ENCODE measurements at places on chromosomes 1 and 21.
A peak's percentile ranks its signal among the peaks of the same experiment; 100 is the strongest.

DNA sequence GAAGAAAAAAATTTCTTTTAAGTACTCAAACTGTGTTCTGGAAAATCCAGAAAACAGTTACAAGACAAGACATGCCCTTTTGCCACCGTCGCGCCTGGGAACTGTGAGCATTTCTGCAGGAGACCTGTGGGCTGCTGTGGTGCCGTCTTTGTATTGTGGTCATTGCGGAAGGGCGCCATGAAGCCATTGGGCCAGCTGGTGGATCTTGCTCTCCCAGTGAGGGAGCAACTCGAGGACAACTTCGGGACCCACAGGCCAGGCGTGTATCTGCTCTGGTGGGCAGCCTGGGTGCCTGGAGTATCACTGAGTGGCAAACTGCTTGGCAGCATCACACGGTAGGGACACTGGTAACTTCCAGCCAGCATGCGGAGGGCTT lies 3.8 kb upstream of the THEMIS2 start:
- no peak for DNase-seq

DNA sequence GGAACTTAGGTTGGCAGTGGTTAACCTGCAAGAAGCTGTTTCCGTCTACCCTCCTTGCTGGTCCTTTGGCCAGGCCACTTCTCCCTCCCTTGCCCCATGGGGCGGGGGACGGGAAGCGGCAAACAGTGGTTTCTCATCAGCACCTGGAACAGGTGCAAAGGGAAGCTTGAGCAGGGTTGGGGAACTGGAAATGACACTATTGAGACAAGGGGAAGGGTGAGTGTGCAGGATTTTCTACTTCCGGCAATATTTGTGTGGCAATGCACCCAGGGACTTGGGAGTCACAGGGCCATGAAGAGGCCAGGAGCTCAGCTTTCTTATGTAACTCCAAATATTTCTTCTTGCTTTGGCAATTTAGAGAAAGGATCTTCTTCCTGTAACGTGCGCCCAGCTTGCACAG lies 29.0 kb upstream of the SARS1 start:
- no peak for DNase-seq

DNA sequence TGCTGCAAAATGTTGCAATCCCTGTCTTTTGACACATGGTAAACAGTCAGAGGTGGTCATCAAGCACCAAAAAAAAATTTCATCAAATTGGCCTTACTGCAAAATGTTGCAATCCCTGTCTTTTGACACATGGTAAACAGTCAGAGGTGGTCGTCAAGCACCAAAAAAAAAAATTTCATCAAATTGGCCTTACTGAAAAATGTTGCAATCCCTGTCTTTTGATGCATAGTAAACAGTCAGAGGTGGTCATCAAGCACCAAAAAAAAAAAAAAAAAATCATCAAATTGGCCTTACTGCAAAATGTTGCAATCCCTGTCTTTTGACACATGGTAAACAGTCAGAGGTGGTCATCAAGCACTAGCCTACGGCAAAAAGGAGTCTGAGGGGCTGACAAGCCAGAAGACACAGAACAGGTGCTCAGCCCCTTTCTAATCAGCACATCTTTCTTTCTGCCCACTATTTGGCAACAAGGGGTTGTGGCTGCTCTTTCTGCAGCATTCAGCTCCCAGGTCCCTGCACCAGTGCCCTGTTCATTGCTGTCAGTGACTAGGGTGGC lies 223.8 kb downstream of the KCNH1 start:
- no peak for DNase-seq

- no peak for DNase-seq
These were observed at the start of gene CALML6 for GRCh38 chr1:1914971-1915692. Gene CALML6 (plus strand): TSS chr1:1915260. CDS start chr1:1915281, 21 bp downstream.

GRCh38 chr1:27618341-27619082 lies 14.6 kb upstream of the AHDC1 start:
- peak; percentile 27 for DNase-seq

DNA sequence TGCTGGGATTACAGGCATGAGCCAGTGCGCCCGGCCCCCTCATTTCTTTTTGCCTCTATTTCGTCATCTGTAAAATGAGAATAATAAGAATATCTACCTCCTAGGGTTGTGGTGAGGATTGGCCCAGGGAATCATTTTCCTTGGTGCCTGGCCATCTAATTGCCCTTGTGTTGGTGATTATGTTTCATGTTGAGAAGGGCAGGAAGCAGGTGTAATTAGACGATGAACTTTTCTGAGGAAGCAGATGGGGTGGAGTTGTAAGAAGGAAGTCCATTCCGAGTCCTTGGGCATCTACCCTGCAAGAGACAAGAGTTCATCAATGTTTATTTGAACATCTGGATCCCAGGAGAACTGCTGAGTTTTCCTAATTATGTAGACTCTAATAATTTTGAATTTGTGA lies 38.7 kb upstream of the NEK2 start:
- DNase-seq: no peak

GRCh38 chr21:37742532-37742931 lies 173.7 kb downstream of the KCNJ6 start:
- no peak for DNase-seq

- no peak for DNase-seq
These were observed 48.7 kb upstream of the CNTN2 start for GRCh38 chr1:204994086-204994862.

- no peak for DNase-seq
These were observed 550.1 kb upstream of the PKN2 start for GRCh38 chr1:88133991-88134390.

- no peak for DNase-seq
These were observed 90.9 kb downstream of the SLC30A10 start for GRCh38 chr1:219837274-219837993.

GRCh38 chr1:30894508-30894973 lies 14.0 kb downstream of the SDC3 start:
- no peak for DNase-seq

DNA sequence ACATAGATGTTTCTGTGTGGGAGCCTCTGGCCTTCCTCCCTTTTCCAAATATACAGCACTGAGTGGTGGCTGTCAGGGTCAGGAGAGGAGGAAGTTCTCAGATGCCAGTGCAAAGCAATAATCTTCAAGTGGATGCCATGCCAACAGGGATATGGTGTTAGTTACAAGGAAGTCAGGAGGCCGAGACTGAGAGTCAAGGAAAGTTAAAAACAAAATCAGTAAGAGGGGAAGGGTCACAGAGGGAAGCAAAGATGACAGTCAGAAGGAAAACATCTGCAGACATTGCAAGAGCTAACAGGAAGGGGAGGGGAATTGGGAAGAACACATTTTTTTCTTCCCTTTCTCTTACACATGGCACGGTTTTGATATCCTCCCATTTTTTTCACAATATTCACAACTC lies 691.4 kb downstream of the ADGRL2 start:
- no peak for DNase-seq

DNA sequence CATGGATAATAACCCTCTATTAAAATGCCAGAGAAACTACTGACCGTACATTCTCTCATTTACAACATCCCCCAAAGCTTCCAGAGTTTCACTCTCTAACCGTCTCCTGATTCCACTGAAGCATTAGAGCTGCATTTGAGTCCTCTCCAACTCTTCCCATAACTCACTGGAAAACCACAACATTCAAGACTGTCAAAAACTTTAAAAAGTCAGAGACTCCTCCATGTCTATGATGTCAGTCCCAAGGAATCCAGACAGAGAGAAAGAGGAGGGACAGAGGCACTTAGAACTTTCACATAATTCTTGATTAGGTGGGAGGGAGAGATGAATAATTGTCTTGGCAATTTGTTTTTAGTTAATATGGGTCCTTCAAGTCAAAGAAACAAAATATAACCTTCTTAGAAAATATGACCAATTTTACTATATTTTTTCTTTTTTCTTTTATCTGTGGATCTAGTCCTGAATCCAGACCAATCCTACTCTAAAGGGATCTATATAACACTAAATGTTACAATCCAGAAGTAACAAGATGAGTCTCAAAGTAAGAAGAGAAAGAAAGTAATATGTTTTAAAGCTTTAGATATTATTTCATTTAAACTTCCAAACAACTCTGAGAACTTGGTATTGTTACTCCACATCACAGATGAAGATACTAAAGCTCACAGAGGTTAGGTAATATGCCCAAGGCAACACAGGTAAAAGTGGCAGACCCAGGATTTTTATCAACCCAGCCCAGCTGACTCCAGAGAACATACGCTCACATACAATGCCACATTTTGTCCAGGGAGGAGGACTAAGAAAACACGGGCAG lies 23.8 kb downstream of the OTUD7B start:
- DNase-seq: no peak

- DNase-seq: no peak
These were observed 9.8 kb upstream of the SLC19A1 start for GRCh38 chr21:45551783-45552695.

DNA sequence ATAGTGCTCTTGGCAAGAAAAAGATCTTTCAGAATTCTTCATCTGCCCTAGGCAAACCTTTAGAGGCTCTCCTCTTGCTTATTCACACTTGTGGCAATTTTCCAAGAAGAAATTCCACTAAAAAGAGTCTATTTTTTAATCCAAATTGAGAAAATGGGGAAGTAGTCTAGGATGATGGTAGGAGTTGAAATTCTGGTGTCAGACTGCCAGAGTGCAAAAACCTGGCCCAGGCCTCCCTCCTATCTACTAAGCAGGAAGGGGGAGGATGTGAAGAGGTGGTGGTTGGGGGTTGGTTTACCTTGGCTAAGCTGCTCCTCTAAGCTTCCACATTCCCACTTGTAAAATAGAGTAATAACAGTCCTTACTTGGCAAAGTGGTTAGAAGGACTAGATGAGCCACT lies 120.6 kb upstream of the KCNJ15 start:
- no peak for DNase-seq

DNA sequence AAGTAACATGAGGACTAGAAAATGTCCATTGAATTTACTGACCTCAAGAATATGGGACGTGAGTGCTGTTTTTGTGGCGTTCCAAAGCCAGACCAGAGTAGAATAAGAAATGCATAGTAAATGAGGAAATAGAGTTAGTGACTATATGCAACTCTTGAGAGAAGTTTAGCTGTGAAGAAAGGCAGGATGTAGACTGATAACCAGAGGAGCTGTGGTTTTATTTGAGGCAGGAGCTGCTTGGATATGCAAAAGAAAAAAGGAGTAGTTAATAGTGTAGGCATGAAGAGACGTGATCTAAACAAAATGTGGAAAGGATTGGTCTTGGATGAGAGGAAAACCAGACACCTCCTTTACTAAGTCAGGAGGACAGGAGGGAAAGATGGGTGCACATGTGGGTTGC lies 28.2 kb downstream of the DNAH14 start:
- DNase-seq: no peak

DNA sequence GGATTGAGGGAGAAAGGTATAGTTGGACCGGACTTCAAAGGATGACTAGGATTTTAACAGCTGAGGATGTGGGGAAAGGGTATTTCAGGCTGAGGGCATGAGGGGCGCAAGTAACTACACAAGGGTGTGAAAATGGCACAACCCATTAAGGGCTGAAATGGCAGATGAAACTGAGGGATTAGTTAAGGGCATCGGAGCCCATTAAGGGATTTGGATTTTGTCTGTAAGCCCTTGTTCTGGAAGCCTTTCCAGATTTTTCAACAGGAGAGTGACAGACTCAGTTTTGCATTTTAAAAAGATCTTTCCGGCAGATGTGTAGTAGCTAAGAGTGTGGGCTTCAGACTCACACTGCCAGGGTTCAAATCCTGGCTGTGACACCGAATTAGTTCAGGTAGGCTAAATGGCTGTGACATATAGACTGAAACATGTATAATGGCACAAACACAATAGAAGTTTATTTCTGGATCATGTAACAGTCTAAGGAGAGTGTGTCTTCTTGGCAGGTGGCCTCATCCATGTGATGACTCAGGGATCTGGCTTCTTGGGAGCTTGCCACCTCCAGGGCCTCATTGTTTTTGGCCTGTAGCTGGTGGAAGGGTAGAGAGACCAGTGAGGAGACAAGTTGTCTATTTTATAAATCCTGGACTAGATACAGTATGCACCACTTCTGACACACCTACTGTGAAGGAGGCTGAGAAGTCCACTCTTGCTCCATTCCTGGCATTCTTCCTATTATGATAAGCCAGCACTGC lies 49.6 kb downstream of the UBE2T start:
- DNase-seq: no peak

- no peak for DNase-seq
These were observed 159.8 kb downstream of the SETD4 start for GRCh38 chr21:35900539-35900938.

GRCh38 chr1:179369751-179370341 lies 4.1 kb downstream of the AXDND1 start:
- no peak for DNase-seq

DNA sequence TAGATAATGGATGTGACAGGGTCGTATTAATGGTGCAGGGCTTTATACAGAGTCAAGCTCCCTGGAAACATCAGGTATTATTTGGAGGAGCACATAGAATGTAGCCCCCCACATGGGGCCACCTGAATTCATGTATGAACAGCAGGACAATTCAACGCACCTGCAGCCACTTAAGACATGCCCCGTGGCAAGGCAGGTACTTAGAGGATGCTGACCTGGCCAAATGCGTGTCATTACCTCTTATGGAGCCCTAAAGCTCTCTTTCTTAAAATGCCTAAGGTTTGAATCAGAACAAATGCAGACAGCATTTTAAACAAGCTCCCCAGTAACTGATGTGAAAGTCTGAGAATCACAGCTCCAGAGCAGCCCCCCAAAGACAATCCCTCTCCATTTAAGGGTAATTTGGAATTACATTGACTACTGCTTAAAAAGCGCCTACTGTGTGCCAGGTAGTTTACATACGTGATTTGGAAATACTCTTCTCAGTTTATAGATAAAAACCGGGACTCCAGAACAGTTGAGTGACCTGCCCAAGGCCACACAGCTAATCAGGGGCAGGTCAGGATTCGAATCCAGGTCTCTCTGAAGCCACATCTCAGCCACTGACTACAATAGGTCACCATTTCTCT lies 71.0 kb upstream of the KLHDC7A start:
- DNase-seq: no peak

DNA sequence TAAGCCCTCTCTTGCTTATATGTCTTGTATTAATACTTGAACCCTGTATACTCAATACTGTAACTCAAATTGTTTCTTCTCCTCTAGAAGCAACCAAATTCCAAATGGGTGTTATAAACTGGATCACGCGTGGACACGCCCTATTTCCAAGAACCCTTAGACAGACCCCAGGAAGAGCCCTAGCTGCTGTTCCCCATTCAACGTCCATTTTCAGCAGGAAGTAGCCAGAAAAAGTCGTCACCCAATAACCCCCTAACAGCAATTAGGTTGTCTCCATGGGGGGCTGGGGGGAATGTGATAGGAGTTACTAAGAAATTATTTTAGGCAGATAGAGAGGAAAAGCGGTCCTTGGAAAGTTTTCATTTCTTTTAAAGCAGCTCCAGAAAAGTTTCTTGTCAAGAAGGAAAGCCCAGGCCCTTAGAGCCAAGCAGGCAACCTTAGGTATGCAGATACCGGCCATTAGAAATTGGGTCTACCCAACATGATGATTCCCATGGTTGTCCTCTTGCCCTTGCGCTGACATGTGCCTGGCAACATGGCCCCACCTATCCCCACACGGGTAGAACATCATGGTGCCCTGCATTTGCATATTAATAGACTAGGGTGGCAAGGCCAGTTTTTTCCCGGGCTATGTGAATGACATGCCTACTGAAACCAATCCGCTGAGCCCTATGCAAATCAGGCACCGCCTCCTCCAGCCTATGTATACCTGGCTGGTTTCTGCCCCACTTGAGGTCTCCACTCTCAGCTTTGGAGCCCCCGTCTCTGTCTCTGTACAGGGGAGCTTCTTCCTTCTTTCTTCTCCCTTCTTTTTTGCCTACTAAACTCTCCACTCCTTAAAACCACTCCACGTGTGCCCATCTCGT lies 4.0 kb upstream of the CD46 start:
- DNase-seq: no peak

- no peak for DNase-seq
These were observed 102.3 kb upstream of the TMPRSS2 start for GRCh38 chr21:41610042-41610839.

- no peak for DNase-seq
These were observed 110.2 kb downstream of the EIF4G3 start for GRCh38 chr1:21066356-21067012.
